ENCODE measurements at places on chromosomes 1 and 21.

DNA sequence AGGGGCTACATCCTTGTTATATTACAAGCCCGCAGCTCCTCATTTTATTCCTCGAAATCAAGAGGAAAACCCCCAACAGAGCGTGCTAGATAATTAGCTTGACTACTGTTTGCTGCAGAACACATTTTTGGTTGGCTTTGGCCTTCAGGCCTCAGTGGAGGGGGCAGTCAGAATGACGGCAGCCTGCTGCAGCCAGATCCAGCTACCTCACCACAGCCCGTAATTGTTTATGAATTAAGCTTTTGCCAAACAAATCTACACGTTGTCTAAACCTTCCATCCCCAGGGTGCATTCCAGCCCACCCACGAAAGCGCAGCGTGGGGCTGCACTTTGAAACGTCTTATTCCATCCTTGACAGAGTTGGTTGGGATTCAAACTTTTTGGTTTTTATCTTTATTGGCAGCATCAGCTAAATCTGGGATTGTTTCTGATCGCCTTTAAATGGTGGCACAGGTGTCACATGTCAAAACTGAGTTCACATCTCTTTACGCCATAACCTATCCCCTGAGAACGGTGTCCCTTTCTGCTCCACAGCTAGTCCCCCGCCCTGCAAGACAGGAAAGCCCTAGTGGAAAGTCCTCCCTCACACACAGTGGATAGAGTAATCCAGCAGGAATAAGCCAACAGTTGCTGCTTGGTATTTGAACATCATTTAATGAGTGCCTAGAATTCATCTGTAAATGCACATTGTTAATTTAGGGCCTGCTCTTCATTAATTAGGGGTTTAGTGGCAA lies 195.5 kb downstream of the LMO4 start:
- DNase-seq, result no peak

DNA sequence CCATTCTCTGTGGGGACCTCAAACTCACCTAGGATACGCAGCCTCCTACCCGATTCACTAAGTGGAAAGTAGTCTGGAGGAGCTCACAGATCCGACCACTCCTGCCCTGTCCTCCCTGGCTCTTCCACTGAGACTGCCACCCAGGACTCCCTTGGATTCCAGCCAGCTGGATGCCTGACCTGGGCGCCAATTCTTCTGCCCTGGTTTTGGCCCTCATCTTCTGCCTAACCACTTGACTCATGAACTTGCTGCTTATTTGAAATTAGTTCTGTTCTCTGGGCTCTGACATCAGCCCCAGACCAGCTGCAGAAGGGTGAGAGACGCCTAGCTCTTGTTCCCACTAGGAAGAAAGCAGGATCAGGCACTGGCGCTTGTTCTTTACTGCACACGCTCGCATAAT lies 48.9 kb downstream of the SLC35D1 start:
- DNase-seq, result no peak

DNA sequence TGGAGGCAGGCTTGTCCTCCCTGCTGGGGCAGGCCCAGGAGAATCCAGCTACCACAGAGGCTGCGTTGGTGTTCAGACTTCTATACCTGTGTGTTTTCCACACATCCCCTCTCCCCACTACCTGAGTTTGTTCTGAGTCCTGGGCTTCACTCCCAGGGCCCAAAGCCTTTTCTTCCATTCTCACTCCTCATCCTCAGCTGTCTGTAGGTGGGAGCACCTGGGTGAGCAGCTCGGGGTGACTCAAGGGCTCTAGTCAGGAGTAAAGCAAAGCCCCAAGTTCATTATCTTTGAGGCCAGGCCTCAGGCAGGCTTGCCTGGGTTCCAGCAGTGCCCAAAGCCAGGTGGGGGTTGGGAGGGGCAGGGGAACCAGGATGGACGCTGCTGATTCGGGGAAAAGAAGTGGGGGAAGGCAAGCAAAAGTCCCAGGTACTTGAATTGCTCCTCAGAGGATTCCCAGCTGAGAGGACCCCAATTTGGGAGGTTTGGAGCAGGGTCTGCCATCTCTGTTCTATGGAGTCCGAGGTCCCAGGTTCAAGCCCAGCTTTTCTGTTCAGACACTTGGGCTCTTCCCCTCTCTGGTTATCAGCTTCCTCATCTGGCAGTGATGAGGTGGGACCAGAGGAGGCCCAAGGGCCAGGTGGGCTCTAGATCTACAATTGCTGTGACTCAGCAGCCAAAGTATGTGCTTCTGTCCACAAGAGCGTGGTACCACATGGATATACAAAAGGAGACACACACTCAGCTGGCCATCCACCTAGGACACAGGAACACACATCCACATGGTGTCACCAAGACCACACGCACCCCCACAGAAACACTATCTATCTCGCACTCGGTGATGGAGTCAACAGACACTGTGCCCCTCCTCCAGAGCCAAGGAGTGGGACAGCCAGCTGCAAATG lies 5.8 kb upstream of the PTPN7 start:
- DNase-seq, result no peak

- DNase-seq, result no peak
Measured at GRCh38 chr21:26167593-26167992, 3.0 kb downstream of the APP start.

- DNase-seq, result no peak
Measured at GRCh38 chr1:7319196-7319595, 451.9 kb upstream of the VAMP3 start.

GRCh38 chr1:115906627-115907026 lies 65.7 kb upstream of the NHLH2 start:
- no peak for DNase-seq

DNA sequence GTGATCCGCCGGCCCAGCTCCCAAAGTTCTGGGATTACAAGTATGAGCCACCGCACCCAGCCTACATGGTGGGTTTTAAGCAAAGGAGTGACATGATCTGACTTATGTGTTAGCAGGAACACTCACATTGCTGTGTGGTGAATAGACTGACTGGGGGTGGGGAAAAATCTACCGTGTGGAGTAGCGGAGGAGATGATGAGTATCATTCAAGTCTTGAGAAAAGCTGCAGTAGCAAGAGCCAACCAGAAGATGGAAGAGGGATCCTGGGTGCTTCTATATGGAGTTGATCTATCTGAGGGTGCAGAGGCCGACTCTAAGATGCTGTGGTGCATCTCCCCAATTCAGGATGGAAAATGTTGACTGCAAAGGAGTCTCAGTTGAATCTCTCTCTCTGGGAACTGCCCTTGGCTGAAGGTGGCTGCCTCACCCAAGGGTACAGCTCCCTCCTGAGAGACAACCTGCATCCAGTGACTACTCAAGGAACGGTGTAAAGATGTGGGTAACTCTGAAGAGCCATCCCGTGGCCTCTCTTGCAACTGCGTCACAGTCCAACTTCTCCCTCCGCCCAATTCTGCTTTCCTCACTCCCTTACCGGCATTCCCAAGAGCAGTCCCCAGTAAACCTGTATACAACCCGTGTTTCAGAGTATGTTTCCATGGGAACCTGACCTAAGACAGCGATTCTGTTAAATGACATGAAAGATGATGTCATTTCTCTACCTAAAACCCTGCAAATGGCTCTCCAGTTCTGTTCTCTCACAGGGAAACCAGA lies 7.4 kb upstream of the B3GALNT2 start:
- no peak for DNase-seq

DNA sequence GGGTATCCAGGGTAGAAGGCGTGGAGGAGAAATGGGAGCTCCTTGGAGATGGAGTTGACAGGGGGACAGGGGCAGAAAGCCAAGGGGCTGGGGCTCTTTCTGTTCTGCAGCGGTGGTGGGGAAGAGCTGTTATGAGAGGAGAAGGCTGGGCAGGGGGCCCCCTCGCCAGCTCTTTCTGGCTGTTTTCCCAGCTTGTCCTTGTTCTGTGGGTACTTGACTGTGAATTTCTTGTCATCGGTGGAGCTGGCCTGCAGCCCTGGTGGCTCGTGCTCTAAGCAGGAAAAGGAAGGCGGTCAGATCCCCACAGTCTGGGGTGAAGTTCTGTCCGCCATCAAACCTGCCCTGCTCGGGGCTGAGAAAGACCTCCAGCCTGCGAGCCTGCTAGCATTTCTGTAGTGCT lies 7.6 kb downstream of the ZNF683 start:
- DNase-seq, result no peak

GRCh38 chr21:45618287-45618686 lies 25.2 kb upstream of the PCBP3 start:
- no peak for DNase-seq

DNA sequence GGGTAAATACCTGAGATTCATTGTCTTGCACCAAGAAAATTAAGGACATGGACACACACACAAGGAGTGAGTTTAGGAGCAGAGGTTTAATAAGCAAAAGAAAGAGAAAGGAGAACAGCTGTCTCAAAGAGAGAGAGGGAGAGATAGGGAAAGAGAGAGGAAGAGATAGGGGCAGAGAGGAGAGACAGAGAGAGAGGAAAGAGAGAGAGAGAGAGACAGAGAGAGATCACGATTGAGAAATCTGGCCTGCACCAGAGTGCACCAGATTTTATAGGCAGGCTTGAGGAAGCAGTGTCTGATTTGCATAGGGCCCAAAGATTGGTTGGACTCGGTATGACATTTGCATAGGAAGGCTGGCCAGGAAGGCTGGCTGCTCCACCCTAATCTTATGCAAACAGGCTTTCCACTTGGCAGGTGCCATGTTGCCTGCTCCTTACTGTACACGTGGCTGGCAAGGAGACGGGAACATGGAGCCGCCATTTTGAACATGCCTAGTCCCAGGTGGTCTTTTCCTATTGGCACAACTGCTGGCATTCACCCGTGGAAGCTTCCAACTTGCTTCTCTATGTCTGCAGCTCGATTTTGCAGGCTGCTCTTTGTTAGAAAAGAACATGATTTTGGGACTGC lies 419.9 kb downstream of the ZP4 start:
- peak; percentile 16 for DNase-seq

DNA sequence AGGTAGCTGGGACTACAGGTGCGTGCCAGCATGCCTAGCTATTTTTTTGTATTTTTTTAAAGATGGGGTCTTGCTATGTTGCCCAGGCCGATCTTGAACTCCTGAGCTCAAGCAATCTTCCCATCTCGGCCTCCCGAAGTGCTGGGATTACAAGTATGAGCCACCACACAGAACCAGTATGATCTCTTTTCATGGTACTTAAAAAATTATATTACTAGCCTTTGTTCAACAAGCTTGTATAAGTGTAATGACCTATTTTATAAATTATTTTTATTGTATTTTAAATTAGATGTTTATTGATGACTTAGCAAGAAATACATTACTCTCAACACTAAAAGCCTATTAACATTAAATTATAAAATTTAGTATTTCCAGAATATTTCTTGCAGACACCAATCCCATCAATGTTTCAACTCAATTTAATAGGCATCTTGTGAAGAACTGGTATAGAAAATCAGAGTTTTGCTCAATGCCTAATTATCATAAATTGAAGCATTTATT lies 36.0 kb upstream of the MTF2 start:
- DNase-seq, result no peak

DNA sequence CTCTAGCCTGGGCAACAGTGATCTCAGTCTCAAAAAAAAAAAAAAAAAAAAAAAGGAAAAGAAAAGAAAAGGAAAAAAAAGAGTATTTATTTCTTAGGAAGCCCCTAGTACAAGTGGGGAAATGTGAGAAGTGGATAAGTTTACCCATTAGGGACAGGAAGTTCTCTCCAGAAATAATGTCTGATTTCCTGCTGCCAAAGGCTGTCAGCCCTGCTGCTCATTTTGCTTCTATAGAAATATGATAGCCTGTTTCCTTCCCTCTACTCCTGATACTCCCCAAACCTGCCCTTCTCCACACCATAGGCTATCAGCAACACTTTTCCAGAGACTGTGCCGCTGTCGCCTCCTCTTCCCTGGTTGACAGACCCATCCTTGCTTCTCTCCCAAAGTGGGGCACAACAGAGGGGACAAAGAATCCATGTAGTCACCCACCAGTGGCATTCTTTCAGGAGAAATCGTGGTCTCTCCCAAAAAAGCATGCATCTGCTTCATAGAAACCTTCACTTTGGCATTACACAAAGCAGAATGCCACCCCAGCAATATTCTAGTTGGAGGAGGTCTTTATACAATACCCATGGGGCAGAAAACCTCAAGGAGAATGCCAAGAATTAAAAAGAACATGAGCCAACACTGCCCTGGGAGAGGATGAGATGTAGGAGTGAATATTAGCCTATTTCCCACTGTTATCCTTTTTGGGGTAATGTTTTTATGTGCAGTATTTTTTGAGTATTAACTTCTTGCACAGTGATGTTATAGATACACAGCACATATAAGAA lies 166.3 kb upstream of the NR5A2 start:
- DNase-seq, result no peak

- DNase-seq, result no peak
Measured at GRCh38 chr1:61472876-61473275, 252.1 kb downstream of the TM2D1 start.

GRCh38 chr1:201705389-201705788 lies 123.6 kb upstream of the IPO9 start:
- no peak for DNase-seq

DNA sequence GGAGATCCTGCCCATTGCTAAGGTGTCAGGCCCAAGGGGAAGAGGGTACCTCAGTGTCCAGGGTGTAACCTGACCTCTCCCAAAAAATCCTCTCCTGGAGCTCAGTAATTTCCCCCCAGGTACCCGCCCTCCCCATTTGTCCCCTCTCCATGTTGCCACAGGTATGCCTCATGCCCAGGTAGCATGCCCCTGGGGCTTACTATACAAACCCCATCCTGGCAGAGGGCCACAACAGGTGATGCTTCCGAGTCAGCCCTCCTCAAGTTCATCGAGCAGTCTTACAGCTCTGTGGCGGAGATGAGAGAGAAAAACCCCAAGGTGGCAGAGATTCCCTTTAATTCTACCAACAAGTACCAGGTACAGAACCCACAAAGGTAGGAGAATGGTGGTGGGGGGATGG lies 15.7 kb downstream of the ATP1A4 start:
- no peak for DNase-seq

DNA sequence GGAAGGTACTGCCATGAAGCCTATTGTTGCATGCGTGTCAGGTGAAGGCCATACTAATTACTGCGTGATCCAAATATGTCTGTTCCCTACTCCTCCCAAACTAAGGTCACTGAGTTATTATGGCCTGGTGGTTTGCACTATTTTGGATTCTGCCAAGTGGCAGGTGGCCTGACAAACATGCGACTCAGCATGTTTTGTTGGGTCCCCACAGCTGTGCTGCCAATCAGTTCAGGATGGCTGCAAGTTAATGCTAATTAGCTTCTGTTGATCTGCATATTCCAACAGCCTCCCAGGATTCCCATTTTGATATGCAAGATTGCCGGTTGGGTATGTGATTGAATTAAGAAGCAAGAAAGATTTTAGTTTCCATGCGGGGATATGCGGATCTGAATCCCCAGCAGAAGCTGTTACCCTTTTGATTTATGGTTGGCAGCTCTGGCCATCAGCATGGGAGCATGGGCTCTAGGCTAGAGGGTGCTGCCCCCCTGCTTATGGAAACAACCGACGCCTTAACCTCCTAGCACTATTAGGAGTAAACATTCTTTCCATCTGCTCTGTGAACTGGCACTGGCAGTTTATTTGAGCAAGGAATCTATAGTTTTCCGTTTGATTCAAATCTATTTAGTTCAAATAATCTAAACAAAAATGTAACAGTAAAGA lies 429.8 kb upstream of the C1orf87 start:
- no peak for DNase-seq

- no peak for DNase-seq
Measured at GRCh38 chr1:93640656-93641440, 40.8 kb downstream of the BCAR3 start.
